ENCODE measurements at places on chromosomes 4 and X.

GRCh38 chr4:138218976-138219375, 23.2 kb downstream of the SLC7A11 start:
- no peak overlapping the region for H3K27ac ChIP-seq
- no peak for DNase-seq
- H3K4me1 ChIP-seq: no peaks in the 10 kb centered on the region
- H3K27me3 ChIP-seq: no peaks in the 10 kb centered on the region
- H3K36me3 ChIP-seq: no peaks in the 10 kb centered on the region

GRCh38 chrX:153947009-153947769, 2.7 kb upstream of the RENBP start:
- peaks cover 15% of the 10 kb centered on the region for H3K4me1 ChIP-seq
- peak overlapping the region; percentile 52 for H3K4me3 ChIP-seq
- H3K27ac ChIP-seq: peak overlapping the region; percentile 87

- no peak for DNase-seq
- H3K36me3 ChIP-seq: no peaks in the 10 kb centered on the region
- H3K4me1 ChIP-seq: no peaks in the 10 kb centered on the region
- H3K27ac ChIP-seq: no peak overlapping the region
These were observed 25.8 kb upstream of the DYNLT3 start for GRCh38 chrX:37873220-37873619.

DNA sequence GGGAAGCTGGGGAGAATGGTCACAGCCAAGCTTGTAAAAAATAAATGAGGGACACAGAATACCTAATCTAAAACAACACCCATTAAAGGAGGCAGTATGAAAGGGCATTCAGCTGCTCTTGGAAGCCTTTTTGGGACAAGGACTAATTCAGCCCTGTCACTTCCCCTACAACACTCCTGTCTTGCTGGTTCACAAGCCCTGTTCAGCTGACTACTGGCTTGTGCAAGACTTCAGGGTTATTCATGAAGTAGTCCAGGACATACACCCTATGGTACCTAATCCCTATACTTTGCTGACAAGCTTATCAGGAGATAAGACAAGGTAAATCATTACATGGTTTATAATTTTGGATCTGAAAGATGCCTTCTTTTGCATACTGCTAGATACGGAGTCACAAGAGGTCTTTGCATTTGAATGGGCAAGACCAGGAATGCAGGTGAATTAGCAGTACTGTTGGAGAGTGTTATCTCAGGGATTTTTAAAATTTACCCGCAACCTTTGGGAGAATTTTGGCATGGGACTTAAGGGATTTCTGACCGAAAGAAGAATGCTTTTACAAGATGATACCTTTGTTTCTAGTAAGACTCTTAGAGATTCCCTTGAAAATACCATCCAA, 103.2 kb upstream of the LANCL3 start:
- no peaks in the 10 kb centered on the region for H3K36me3 ChIP-seq
- DNase-seq: no peak
- H3K27ac ChIP-seq: no peak overlapping the region
- no peak overlapping the region for H3K4me3 ChIP-seq
- no peaks in the 10 kb centered on the region for H3K27me3 ChIP-seq

GRCh38 chr4:165872461-165873297, at the start of gene TLL1:
TLL1 (plus strand) TSS chr4:165873237; CDS start chr4:165873905, 668 bp downstream.
- H3K4me3 ChIP-seq: peak within 1 kb of the TSS; percentile 48
- no peaks in the 10 kb centered on the region for H3K36me3 ChIP-seq
- peaks cover 3% of the 10 kb centered on the region for H3K4me1 ChIP-seq

DNA sequence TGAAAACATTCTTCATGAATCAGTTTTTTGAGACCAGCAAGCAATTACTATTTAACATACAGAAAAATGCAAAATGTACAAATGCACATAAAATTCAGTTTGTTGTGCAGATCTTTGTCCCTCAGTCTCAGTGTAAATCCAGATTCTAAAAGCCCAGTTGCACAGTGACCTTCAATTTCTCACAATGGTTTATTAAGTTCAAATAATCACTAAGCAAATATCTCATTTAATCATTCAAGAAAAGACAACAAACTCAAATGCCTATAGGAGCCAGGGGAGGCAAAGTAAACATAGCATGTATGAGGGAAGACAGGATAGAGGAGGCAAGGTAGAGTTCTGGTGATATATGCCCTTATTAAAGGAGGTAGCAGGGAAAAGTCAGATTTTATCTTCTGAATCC, 82.8 kb downstream of the PPP3CA start:
- no peak for DNase-seq
- H3K4me1 ChIP-seq: peaks cover under 1% of the 10 kb centered on the region
- no peak overlapping the region for H3K4me3 ChIP-seq
- H3K27me3 ChIP-seq: no peaks in the 10 kb centered on the region
- H3K36me3 ChIP-seq: peaks cover 5% of the 10 kb centered on the region

- no peak overlapping the region for H3K4me3 ChIP-seq
- H3K27ac ChIP-seq: no peak overlapping the region
- H3K4me1 ChIP-seq: peaks cover 12% of the 10 kb centered on the region
- DNase-seq: no peak
- peaks cover 1% of the 10 kb centered on the region for H3K27me3 ChIP-seq
- no peaks in the 10 kb centered on the region for H3K36me3 ChIP-seq
These were observed 39.4 kb upstream of the OCIAD2 start for GRCh38 chr4:48945981-48946380.

GRCh38 chr4:53476232-53477037, 99.0 kb downstream of the FIP1L1 start:
- DNase-seq: no peak
- no peak overlapping the region for H3K4me3 ChIP-seq
- peaks cover 14% of the 10 kb centered on the region for H3K27me3 ChIP-seq
- no peaks in the 10 kb centered on the region for H3K36me3 ChIP-seq
- H3K4me1 ChIP-seq: no peaks in the 10 kb centered on the region

- H3K27ac ChIP-seq: peak overlapping the region; percentile 91
- peaks cover 26% of the 10 kb centered on the region for H3K4me1 ChIP-seq
- no peaks in the 10 kb centered on the region for H3K27me3 ChIP-seq
- DNase-seq: no peak
These were observed 10.4 kb downstream of the MID1IP1 start for GRCh38 chrX:38811515-38812243.

GRCh38 chrX:31036895-31037294, 34.9 kb downstream of the FTHL17 start:
- H3K27me3 ChIP-seq: no peaks in the 10 kb centered on the region
- peaks cover 6% of the 10 kb centered on the region for H3K4me1 ChIP-seq

DNA sequence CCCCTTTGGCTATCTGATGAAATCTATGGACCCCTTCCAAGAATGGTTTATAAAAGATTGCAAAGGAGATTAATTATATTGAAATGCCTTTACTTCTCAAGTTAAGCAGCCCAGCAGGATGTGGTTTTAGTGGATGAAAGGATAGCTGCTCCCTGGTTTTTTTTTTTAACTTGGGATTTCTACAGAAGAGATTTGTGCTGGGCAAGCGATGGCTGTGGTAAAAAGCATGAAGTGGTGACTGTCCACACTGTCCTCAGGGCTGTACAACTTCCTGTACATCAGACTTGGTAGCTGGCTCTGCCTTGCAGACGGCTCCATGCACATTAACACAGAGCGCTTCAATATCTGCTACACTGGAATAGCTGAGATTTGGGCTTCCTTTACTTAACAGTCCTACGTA, 321.7 kb downstream of the DHX15 start:
- no peaks in the 10 kb centered on the region for H3K4me1 ChIP-seq
- no peaks in the 10 kb centered on the region for H3K36me3 ChIP-seq
- H3K4me3 ChIP-seq: no peak overlapping the region

- H3K36me3 ChIP-seq: no peaks in the 10 kb centered on the region
- H3K4me1 ChIP-seq: no peaks in the 10 kb centered on the region
- no peak for DNase-seq
- no peak overlapping the region for H3K4me3 ChIP-seq
- H3K27me3 ChIP-seq: peaks cover 16% of the 10 kb centered on the region
These were observed 34.3 kb downstream of the TRIM61 start for GRCh38 chr4:164943192-164943591.

DNA sequence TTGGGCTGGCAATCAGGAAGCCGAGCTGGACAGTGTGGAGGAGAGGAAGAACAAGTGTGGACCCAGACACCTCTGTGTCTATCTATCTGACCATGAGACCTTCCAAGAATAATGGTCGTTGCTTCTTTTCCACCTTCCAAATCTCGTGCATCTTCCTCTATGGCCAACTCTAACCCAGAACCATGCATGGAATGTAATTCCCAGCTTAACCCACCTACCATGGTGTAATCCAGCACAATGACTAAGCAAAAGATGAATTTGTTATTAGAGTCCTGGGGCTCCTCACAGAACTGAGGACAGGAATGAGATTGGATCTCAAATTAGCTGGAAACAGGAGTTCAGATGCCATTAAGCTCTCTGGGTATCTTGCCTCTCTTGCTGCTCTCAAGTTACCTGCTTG, 17.4 kb upstream of the TMEM184C start:
- no peak for DNase-seq
- H3K27ac ChIP-seq: no peak overlapping the region
- H3K27me3 ChIP-seq: peaks cover 3% of the 10 kb centered on the region
- no peak overlapping the region for H3K4me3 ChIP-seq
- H3K36me3 ChIP-seq: no peaks in the 10 kb centered on the region
- peaks cover 3% of the 10 kb centered on the region for H3K4me1 ChIP-seq

DNA sequence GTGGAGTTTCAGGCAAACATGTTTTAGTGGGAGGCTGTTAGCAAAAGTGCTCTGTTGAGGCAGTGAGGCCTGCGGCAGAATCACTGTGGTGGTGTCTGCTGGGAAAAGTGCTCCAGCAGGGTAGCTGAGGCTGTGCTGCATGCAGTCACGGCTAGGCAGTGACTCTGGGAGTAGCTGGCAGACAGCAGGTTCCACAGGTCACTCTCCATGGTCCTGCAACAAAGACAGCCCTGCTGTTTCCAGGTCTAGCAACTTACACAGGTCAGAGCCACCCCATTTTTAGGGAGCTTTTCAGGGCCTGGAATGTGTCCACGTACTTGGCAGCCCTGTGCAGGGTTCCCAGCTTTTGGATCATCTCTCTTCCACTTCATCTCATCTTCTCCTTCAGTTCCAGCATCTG, 184.3 kb downstream of the NAA11 start:
- no peak for DNase-seq
- no peaks in the 10 kb centered on the region for H3K4me1 ChIP-seq
- H3K27ac ChIP-seq: no peak overlapping the region

GRCh38 chr4:15649914-15650545, 5.1 kb downstream of the FBXL5 start:
- peaks cover 1% of the 10 kb centered on the region for H3K36me3 ChIP-seq
- peak overlapping the region; percentile 63 for H3K4me3 ChIP-seq
- no peak for DNase-seq
- H3K4me1 ChIP-seq: peaks cover 44% of the 10 kb centered on the region
- peak overlapping the region; percentile 22 for H3K27ac ChIP-seq

DNA sequence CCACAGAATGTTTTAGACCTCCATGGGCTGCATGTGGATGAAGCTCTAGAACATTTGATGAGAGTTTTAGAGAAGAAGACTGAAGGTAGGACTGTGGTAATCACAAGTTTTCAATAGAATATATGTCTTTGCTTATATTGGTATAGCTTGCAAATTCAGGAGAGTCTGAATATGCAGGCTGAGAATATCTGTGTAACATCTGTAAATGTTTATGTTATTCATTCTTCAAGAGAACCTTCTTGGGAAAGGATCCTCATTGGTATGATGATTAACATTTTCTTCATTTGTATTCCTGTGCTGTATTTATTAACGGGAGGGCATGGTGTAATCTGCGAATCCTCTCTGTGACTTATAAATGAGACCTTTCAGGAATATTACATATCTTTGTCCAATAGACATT, 52.1 kb upstream of the RHOH start:
- peaks cover 3% of the 10 kb centered on the region for H3K4me1 ChIP-seq
- DNase-seq: no peak
- H3K27me3 ChIP-seq: no peaks in the 10 kb centered on the region
- no peak overlapping the region for H3K4me3 ChIP-seq
- H3K27ac ChIP-seq: no peak overlapping the region

GRCh38 chrX:15188039-15188438, 81.8 kb downstream of the ASB9 start:
- no peak overlapping the region for H3K27ac ChIP-seq
- H3K36me3 ChIP-seq: no peaks in the 10 kb centered on the region
- H3K4me3 ChIP-seq: no peak overlapping the region
- H3K4me1 ChIP-seq: peaks cover 2% of the 10 kb centered on the region

DNA sequence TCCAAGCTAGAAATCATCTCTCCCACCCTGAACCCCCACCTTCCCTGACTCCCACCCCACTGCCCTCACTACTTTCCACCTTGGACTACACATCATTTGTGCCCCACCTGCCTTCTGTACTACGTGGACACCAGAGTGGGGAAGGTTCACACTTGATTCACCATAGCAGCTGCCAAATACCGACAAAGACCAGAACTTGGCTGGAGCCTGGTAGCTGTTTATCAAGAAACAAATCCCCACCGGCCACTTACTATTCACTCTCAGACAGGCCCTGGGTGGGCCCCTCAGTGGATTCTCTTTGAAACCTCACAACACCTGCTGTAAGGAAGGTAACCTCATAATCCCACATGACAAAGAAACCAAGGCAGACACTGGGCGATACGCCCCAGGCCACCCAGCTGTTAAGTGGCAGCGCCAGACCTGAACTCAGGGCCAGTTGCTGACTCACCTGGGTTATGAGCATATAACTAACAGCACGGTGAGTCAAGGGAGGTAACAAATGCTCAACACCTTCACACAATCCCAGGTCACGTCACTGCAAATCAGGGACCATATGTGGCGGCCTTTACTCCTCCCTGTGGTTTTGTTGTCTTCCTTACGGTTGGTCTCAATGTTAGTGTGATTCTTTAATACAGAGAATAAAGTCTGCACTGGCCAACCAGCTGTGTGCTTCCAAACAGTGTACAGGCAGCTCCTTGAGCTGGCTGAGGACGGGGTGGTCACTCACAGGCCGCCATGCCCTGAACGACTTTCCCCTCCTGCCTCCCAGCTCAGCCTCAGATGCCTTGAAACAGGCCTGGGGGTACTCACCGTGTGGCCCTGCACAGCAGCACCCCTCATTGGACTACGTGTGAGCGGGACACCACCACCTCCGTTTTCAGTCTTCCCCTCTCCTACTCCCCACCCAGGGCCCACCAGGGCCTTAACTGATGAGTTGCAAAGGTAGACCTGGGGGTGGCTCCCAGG, 7.5 kb downstream of the WDR1 start:
- peak overlapping the region; percentile 71 for H3K4me3 ChIP-seq
- H3K4me1 ChIP-seq: peaks cover 92% of the 10 kb centered on the region
- DNase-seq: no peak
- H3K27ac ChIP-seq: peak overlapping the region; percentile 80
- no peaks in the 10 kb centered on the region for H3K27me3 ChIP-seq

GRCh38 chr4:175308236-175308635, 390.1 kb downstream of the ADAM29 start:
- DNase-seq: no peak
- H3K36me3 ChIP-seq: no peaks in the 10 kb centered on the region
- H3K27ac ChIP-seq: no peak overlapping the region
- H3K4me3 ChIP-seq: no peak overlapping the region
- no peaks in the 10 kb centered on the region for H3K4me1 ChIP-seq

- H3K36me3 ChIP-seq: no peaks in the 10 kb centered on the region
- DNase-seq: no peak
- H3K27ac ChIP-seq: no peak overlapping the region
- no peak overlapping the region for H3K4me3 ChIP-seq
These were observed 274.1 kb upstream of the GK2 start for GRCh38 chr4:79682161-79682560.

GRCh38 chrX:28188526-28188925, 207.3 kb upstream of the DCAF8L1 start:
- H3K4me3 ChIP-seq: no peak overlapping the region
- no peaks in the 10 kb centered on the region for H3K4me1 ChIP-seq
- H3K36me3 ChIP-seq: no peaks in the 10 kb centered on the region
- no peaks in the 10 kb centered on the region for H3K27me3 ChIP-seq
- no peak overlapping the region for H3K27ac ChIP-seq

- H3K27me3 ChIP-seq: no peaks in the 10 kb centered on the region
- H3K4me1 ChIP-seq: peaks cover 7% of the 10 kb centered on the region
These were observed 14.3 kb downstream of the ZAR1 start for GRCh38 chr4:48504352-48504751.

GRCh38 chrX:68892651-68893050, 63.8 kb downstream of the EFNB1 start:
- no peaks in the 10 kb centered on the region for H3K4me1 ChIP-seq
- no peak overlapping the region for H3K27ac ChIP-seq
- H3K27me3 ChIP-seq: no peaks in the 10 kb centered on the region
- no peak overlapping the region for H3K4me3 ChIP-seq
- H3K36me3 ChIP-seq: no peaks in the 10 kb centered on the region
